ENCODE measurements at places on chromosomes 7 and 10.

DNA sequence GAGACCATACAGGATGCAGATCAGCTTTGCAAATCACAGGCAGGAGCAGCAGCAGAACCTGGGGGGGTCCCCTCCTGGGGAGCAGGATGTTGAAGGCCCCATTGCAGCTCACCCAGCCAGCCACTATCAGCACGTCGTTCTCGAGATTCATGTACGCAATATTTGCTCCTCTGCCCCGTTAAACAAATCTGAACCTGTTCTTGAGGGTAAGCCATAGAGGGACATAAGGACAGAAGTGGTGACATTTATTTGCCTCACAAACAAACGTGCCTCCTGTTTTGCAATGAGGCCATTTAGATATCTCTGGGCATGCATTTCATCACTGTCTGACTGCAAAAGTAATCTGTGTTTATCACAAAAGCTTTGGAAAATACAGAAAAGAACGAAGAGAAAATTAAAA, 87.3 kb upstream of the BAIAP2L1 start:
- DNase-seq, result no peak

GRCh38 chr10:97923057-97923456, 73.4 kb downstream of the GOLGA7B start:
- no peak for DNase-seq

DNA sequence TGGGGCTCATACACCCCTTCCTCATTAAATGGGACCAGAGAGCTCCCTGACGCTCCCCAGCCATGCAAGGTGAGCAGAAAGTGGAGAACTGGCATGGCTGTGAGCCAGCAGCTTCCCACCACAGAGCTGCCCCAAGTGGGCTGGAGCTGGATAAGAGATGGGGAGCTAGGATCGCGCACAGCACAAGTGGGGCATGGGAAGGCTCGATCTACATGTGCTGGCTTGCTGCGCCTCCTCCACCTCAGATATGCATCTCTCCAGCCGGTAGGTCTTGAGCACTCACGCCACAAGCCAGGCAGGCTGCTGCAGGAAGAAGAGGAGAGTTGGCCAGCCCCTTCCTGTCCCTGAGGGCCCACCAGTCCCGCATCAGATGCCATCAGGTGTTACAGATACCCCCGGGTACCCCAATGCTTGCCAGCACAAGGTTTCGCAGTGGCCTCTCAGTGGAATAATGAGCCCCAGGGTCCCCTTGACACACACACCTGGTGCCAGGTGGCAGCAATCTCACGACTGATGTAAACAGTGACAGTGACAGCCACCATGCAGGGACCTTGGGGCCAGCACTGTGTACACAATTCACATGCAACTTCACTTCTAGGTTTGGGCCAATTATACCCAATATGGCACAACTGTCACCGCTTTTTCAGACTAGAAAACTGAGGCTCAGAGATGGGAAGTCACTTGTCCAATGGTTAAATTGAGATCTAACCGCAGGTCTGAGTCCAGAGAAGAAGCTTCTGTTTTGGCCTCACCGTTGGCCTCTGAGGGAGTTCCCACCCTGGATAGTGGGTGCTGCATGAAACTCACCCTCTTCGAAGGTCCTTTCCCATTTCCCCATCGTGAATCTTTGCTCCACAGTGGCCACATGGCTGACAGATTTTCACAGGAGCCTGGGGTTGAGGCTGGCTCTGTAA, 79.3 kb downstream of the OAT start:
- DNase-seq, result no peak

GRCh38 chr10:5589011-5589660, 64.4 kb downstream of the CALML3 start:
- DNase-seq, result no peak

DNA sequence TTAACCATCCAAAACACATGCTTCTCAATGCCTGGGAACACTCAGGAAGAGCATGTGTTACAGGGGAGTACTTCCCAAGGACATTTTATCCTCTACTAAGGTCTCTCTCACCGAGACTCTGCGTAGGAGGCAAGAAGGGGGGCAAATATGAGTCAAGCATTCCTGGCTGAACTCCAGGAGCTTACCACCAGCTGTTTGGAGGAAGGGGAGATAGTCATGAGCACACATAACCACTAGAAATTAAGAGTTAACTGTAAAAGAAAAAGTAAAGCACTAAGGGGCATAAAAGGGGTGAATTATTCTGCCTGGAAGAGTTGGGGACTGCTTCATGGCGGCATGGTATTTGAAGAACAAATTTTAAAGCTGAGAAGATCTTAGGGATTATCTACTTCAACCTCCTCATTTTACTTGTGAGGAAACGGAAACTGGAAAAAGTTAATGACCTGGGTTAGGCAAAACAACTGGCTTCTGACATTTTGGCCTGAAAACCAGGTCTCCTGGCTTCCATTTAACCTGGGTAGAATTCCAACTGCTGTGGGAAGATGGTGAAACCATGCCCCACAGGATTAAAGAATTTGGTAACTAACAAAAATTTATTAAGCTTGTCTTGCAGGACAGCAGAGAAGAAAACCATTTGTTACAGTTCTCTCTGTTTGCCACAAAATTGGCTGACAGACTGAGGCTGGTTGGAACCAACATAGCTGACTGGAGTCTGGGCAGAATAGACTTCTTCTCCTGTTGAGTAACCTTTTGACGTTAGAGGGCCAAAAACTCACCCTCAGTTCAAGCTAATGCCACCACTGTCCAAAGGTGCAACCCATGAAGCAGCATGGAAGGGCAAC, 85.5 kb downstream of the SLC25A13 start:
- no peak for DNase-seq

- DNase-seq, result no peak
Measured at GRCh38 chr7:25996006-25996408, 156.0 kb upstream of the NFE2L3 start.

GRCh38 chr7:77330169-77330882, 85.8 kb downstream of the GSAP start:
- no peak for DNase-seq

DNA sequence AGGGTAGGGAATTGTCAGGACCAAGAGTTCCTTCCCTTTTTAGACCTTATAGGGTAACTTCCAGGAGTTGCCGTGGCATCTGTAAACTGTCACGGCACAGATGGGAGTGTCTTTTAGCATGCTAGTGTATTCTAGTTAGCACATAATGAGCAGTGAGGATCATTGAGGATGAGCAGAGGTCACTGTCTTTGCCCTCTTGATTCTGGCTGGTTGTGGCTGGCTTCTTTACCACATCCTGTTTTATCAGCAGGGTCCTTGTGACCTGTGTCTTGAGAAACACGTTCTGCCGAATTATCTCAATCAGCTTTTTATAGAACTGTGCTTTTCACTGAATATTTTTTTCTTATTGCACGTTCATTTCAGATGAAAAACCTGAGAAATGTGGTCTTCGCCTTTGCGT, 41.5 kb downstream of the MINPP1 start:
- no peak for DNase-seq

DNA sequence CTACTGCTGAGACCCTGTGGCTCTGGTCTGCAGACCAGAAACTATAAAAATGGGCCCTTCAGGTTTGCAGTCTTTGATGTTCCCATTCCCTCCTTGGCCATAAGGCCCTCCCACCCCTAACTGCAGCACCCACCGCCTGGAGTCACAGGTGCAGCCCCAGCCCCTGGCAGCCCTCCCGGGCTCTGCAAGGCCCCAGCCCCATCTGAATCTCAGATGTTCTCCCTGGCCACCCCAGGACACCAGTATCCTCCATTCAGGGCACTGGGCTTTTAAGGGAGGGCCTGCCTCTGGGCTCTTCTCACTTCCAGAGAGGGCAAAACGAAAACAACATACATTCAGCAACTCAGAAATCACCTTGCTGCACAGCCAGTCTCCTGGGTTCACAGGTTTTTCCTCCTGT, 107.7 kb upstream of the RET start:
- no peak for DNase-seq

DNA sequence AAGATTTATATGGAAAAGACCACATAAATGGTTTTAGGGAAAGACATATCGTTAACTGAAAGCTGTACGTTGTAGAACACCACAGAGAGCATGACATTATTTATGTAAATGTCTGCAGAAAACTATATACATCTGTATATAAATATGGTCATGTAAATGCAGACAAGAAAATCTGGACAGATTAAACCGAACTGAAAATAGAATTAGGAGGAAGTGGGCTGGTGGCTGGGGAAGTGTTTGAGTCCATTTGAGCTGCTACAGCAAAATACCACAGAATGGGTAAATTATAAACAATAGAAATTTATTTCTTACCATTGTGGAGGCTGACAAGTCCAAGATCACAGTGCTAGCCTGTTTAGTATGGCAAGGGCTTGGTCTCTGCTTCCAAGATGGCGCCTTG, 56.3 kb upstream of the USP6NL start:
- no peak for DNase-seq

DNA sequence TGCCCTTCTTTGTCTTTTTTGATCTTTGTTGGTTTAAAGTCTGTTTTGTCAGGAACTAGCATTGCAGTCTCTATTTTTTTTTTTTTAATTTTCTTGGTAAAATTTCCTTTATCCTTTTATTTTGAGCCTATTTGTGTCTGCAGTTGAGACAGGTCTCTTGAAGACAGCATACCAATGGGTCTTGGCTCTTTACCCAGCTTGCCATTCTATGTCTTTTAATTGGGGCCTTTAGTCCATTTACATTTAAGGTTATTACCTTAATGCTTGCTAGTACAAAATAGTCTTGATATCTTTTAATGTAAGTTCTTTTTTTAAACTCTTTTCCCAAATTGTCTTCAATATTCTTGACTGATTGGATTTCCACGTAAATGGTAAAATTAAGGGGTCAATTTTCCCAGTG, 398.3 kb upstream of the CHRM2 start:
- DNase-seq, result no peak

GRCh38 chr7:7675686-7676085, 35.1 kb downstream of the UMAD1 start:
- DNase-seq, result no peak

DNA sequence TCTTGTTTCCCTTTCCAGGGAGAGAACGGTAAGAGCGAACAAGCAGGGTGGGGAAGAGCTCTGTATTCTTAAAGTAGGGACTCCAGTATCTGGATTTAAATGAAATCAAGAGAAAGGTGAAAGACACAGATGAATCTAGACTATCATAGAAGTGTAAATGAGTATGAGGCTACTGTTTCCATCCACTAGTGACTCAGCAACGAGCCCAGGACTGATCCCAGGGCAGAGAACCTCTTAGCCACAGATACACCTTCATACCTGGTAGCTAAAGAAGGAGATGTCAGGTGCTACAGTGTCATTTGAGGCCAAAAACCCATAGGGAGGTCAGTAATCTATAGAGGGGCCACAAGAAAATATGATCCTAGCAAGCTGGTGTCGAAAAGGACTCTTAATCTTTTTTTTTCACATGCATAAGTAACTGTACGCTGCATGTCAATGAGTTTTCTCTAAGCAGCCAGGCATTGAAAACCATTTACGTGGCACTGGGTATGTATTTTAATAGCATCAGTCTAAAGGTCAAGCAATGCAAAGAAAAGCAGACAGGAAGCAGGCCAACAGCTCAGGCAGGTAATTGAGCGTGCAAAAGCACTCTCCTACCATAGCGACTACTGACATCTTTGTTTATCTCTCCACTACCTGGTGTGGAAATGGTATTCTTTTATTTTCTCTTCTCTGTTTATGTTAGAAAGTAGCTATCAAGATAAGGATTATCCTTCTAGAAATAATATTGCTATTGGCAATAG, 91.5 kb upstream of the EGR2 start:
- DNase-seq, result no peak

GRCh38 chr7:106872763-106873162, 7.7 kb downstream of the PIK3CG start:
- DNase-seq, result no peak

DNA sequence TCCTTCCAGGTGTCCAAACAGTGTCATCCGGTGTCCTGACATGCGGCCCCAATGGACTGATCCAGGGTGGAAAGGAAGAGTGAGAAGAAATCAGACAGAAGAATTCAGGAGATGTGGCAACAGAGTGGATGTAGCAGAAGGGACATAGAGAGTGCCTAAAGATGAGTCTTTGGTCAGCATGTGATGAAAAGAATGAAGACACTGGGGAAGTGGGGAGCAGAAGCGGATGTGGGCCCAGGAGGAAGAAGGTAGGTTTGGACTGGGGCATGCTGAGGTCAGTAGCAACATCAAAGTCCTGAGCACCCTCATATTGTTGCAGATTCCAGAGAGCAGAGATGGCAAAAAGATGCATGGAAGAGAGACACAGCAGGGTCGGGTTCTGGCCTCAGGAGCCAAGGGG, 71.8 kb upstream of the STEAP1B start:
- DNase-seq, result no peak

DNA sequence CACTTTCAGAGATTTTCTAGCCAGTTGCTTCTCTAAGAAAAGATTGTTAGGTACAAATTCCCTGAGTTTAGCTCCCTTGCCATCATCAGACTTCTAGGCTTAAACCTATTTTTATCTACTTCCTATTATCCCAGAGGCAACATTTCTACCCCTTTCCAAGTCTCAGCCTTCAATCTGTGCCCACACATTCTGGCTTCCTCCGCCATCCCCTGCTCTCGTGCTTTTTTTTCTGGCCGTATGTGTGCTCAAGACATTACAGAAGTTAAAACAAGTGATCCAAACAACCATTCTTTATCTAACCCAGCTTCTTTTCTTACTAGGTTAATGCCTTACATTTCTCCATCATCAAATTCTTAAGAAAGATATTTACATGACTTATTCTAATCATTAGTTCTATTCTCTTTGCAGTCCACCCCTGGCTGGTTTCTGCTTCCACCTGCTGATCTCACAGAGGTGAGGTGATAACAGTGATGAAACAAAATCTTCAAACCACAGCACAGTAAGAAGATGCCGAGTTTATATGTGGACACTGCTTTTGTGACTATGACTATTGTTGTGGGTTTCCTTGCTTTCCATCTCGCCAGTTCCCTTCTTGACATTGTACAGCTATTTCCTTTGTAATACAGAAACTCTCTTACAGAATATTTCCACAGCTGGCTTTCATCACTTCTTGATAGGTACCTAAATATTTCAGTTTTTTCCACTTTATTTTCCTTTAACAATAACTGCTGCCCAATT, 18.3 kb upstream of the CDK6 start:
- no peak for DNase-seq

- DNase-seq, result no peak
Measured at GRCh38 chr10:129626796-129627435, 159.9 kb downstream of the MGMT start.

DNA sequence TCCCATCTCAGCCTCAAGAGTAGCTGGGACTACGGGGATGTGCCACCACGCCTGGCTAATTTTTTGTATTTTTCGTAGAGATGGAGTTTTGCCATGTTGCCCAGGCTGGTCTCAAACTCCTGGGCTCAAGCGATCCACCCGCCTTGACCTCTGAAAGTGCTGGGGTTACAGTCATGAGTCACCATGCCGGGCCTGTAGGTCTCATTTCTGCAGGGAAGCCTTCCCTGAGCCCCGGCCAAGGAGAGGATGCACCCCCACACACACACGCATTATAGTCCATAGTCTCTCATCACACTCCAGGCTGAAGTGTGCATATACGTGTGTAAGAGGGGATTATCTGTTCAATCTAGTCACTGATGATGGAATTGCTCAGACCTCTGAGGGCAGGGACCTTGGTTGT, 29.3 kb downstream of the KCNMA1 start:
- DNase-seq, result no peak

DNA sequence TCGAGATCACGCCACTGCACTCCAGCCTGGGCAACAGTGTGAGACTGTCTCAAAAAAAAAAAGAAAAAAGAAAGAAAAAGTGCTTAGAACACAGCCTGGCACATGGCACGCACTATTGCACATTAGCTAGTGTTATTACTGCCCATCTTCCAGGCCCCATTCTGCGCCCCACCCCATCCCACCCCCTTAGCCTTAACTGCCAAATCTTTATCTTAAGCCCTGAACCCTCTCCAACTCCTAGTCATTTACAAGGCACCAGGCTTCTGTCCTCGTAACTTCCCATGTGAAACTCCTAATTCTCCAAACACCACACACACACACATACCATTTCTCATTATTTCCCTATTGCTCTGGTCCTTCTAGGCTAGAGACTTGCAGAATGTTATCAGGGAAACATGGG, 4.8 kb downstream of the FRAT2 start:
- DNase-seq, result no peak
